Osteocyte (in vitro differentiated cells): ENCODE measurements at places on chromosomes 1 and 21. TPM values are rescaled to one million over a fixed set of nuclear protein-coding genes. Genes with fewer than 3 reads are reported as not detected.

DNA sequence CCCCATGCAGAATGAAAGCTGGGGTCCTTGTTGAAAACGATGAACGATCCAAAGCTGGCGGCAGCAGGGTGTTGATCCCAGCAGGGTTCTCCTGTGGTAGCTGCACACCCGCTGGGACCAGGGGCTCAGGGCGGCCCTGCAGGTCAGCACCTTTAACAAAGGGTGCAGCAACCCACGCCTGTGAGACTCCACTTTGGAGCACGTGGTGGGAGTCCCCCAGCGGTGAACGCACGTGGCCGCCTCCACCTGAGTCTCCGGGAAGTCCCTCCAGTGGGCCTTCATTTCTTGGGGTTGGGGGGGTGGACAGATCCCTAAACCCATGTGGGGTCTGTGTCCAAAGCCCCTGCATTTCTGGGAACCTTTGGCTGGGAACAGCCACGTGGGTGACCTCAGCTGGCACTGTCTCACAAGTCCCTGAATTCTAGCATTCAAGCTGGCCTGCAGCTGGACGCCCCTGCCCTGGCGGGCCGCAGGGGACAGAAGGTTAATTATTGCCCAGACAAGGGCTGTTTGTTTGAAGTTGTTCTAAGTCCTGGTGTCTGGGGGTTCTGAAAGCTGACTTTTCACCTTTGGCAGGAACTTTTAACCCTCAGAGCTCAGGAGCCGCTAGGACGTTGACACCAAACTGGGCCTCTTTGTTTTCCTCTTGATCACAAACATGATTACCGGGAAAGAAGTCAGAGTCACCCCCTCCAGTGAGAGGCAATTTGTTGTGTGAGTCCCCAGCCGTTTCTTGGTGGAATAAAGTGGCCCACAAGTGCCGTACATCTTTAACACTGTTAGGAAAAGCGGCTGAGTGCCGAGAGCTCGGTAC lies 64.5 kb downstream of the COL18A1 start:
- no peak for DNase-seq

GRCh38 chr1:27402349-27402754 lies 9.9 kb downstream of the GPR3 start:
- DNase-seq, result peak; percentile 88

DNA sequence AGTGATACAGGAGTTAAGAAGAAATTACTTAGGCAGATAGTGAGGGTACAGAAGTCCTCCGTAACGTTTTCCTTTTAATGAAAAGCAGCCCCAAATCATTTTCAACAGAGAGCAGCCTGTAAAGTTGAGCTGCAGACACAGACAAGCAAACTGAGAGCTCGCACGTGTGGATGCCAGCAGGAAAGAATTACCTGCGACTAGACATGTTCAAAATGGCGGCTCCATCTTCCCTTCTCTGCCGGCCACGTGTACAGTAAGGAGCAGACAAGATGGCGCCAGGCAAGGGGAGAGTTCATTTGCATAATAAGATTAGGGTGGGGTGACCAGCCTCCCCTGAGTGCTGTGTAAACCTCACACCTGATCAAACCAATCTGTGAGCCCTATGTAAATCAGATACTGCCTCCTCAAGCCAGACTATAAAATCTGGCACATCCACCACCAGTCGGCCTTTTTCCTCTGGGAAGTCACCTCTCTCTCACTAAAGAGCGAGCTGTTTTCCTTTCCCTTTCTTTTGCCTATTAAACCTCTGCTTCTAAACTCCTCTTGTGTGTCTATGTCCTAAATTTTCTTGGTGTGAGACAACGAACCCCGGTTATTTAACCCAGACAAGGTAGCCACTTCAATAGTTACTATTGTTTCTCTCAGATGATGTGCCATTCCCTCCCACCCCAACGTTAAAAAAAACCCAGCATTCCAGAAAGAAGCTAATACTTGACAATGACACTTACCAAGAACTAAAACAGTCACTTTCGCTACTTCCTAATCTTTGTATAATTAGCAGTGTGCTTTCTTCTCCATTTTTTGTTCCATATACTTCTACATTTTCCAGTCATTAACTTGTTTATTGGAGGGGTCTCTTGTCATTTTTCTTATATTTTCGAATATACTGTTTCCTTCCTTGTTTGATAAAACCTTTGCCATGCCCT lies 27.4 kb downstream of the DUSP10 start:
- DNase-seq, result no peak

DNA sequence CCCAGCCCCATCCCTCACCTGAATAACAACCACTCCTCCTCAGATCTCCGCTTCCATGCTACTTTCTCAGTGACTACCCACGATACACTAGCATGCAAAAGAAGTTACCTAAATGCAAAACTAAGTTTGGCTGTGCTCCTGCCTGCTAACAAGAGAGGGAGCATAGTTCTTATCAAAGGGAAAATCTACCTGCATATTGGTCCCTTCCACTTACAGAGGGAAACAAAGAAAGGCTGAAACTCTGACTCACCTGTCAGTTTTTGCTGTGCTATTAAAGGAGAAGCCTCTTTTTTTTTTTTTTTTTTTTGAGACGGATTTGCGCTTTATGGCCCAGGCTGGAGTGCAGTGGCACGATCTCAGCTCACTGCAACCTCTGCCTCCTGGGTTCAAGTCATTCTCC lies 43.8 kb upstream of the RAVER2 start:
- DNase-seq, result no peak

GRCh38 chr1:94608142-94608851 lies 66.7 kb upstream of the F3 start:
- no peak for DNase-seq

DNA sequence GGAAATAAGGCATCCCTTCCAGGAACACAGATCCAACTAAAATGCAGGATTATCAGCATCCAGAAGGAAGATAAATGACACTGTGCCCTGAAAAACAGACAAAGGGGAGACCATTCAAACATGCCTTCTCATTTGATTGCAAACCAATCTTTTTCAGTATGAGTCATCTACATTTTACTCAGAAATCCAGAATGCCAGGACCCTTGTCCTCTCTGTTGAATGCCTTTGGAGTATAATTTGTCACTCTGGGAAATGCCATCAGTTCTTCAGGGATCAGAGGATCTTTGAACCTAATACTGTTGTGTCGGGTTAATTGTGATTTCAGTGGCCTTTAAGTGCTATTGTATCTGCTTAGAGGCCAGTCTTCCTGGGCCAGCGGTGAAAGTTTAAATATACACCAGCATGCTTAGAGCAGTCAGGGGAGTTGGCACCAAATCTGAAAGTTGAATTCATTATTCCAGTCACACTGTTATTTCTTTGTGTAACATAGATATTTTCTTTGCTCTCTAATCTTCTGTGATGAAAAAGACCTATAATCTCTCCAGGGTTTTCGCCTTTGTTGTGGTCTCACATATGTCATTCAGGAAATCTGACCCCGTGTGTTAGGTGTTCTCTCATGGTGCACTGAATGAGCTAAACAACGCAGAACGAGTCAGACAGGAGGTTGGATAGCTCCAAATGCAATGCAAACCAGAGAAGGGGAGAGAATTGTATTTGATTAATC lies 364.8 kb upstream of the SGIP1 start:
- no peak for DNase-seq

GRCh38 chr21:29217818-29218291 lies 80.9 kb upstream of the BACH1 start:
- no peak for DNase-seq

GRCh38 chr1:228015276-228016180 lies 8.7 kb downstream of the WNT3A start:
- peak; percentile 76 for DNase-seq

DNA sequence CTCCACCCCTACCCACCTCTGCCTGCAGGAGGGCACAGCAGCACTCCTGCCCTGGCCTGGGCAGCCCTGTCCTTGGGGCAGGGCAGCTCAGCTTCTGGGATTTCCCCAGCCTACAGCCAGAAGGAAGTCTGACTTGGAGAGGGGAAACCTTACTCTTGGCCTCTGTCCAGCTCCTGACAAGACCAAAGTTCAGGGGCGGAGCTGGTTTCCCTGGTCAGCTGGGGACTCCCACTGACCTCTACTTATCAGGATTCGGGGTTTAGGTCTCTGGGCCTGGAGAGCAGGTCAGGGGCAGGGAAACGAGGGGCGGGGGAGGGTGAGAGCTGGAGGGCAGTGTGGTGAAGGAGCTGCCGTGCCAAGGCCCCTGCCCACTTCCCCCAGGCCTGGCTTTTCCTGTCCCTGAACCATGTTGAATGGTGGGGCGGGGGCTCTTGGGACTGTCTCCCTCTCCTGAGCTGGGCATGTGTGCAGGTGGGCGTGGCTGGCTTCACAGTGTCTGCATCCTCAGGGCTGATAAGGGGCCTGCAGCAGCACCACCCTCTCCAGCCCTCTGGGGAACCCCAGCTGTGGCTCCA lies 16.8 kb upstream of the ETV3 start:
- DNase-seq, result no peak

- no peak for DNase-seq
Measured at GRCh38 chr1:19776933-19777332, 22.8 kb downstream of the TMCO4 start.

DNA sequence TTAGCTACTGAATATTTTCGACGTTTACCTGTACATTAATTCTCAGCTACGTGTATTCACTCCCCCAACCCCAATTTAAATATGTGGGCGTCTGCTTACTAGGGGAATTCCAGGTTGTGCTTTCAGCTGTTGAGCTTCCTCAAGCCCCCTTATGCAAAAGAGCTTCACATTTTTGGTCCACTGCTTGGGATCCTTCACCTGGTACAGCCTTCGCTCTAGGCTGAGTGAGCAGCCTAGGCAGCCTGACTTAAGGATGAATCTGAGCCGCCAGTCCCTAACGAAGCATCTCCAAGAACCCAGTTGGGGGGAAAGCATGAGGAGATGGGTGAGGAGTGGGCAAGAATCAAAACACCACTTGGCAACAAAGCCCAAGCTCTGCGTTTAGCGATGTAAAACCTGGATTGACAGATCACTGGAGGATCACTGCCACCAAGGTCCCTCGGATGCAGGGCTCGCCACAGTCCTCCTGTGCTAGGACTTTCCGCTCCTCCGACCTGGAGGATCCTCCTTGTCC lies 674 bp downstream of the BCL10 start:
- DNase-seq, result no peak

DNA sequence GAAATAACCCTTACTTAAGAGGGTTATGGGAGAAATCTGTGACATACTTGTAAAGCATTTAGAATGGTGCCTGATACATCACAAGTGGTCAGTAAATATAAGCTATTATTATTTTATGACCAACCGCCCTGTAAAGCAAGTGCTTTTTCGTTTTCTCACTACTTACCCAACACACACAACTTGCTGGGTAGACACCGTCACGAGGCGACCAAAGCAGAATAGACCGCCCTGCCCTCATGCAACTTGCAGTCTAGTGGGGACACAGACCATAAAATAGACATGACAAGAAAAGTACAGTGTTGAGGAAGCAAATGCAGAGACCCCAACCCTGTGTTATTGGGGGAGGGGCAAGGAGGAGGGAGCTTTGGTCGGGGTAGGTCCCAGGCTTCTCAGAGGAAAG lies 744 bp upstream of the IGSF3 start:
- no peak for DNase-seq

DNA sequence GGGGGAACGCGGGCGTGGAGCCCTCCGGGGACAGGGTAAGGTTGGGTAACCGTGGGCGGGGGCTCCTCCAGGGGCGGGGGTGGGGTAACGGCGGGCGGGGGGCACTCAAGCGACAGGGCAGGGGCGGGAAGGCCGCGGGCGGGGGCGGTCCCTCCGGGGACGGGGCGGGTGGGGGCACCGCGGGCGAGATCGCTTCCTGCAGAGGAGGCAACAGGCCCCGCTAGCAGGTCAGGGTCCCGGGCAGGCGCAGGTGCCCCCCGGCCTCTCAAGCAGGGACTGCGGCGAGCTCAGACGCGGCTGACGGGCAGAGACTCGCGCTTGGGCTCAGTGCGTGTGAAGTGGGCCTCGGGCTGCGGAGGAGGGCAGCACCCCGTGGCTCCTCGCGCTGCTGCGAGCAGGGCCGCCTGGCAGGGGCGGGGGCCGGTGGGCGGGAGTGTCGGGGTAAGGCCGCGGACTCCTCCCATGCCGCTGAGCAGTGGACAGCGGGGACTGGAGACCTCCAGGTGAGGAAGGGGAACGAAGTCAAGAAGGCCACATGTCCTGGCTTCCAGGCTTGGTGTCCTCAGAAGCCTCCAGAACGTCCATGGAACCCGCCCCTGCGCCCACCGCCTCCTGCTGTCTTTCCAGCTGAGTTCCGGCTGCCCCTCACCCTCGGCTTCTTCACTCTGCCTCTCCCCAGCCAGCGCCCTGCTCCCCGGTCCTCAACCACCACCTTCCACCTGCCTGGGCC lies 627 bp upstream of the GNB1 start:
- DNase-seq, result peak; percentile 89

DNA sequence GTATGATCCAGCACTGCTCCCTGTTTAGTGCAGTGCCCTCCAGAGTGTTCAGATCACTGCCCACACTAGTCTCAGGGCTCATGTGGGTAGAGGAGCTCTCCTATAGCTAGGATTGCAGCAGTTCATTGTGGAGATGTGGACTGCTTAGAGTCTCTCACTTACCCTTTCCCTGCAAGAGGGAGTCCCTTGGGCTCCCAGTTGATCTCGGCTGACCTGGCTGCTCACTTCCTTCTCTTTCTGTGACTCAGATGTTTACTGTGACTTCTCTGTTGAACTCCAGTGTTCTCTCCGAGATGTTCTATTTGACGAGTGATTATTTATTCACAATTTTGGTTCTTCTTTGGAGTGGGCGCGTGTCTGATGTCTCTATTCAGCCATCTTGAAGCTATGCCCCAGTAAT lies 141.9 kb downstream of the PTBP2 start:
- DNase-seq, result no peak

GRCh38 chr1:171653796-171654195 lies 1.3 kb upstream of the MYOC start:
- DNase-seq, result no peak

DNA sequence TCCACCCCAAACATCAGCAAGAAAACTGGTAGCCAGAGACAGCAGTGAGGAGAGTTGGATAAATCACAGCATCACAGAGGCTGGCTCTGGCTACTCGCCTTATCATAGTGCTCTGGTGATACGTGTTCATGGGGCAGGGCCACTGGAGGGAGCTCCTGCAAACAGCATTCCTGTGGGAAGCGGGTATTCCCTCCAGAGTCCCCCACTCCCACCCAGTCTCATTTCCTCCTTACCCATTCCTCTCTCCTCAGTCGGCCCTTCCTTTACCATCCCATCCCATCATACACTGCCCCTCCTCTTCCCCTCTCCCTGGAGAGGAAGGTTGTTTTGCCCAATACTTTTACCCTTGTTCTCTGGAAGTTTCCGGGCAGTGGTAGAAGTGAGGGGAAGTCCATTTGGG lies 7.1 kb downstream of the NHLH2 start:
- DNase-seq, result no peak

DNA sequence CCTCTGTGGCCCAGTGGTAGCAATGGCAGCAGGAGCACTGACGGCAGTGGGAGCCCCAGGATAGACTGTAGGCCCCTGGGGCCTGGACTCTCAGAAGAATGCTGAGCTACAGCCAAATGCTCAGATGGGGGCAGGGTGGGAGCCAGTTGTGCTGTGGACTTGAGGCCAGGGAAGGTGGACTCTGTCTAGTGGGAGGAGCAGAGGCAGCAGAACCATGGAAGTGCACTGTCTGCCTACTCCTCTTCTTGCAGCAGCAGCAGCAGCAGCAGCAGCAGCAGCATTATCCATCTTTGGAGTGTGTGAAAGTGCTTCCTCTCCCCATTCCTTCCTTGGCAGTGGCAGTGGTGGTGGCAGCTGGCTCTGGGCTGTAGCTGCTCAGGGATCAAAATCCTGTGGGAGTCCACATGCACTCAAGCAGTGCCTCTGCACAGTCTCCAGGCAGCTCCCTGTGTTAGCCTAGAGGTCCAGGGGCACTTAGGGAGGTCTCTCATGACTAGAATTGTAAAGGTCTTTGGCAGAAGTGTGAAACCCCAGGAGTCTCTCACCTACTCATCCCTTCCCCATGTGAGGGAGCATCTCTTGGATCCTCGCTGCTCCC lies 917.9 kb upstream of the B3GALT2 start:
- DNase-seq, result no peak

DMBX1 gene
- total RNA-seq, result not detected in 2 replicates

MASP2 gene
- total RNA-seq, result not detected in 2 replicates

FMO2 gene
- total RNA-seq, result 0.24 and 0.94 TPM in 2 replicates

MFAP2 gene
- 169 and 172 TPM in 2 replicates for total RNA-seq

LCK gene
- not detected in 2 replicates for total RNA-seq
